Aorta (tissue), 5 donors: ENCODE measurements at places on chromosomes 16 and 17.

GRCh38 chr17:42188749-42189650 is 3.7 kb upstream of the HCRT start:
- peak; percentile 70 for DNase-seq

DNA sequence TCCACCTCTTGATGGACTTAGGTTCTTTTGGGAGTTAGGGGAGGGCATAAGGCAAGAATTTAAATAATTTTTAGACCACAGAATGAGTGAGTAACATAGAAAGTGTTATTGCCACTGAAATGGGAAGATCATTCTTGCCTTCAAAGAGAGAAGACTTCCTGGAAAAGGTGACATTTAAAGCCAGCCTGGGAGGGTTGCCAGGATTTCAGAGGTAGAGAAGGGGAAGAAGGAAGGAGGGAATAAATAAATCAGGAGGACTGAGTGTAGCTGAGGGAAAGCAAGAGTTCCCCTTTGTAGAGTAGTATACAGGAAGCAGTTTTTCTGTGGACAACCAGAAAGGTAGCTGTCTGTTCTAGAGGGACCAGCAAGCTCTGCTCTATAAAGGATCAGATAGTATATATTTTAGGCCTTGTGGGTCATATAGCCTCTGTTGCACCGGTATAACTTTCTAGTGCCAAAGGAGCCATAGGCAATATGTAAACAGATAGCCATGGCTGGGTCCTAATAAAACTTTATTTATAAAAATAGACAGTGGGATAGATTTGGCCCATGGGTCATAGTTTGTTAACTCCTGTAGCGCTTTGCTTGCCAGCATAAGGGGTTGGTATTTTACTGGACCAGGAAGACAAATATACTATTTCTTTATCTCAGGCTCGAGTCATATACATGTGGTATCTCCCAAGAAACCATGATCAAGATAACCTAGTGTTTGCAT is 147.2 kb upstream of the CACNG5 start:
- no peak for DNase-seq

- no peak for DNase-seq
Observed at GRCh38 chr16:65667011-65667578, 545.2 kb upstream of the CDH11 start.

GRCh38 chr16:81313701-81314602 is 810 bp upstream of the GAN start:
- no peak for DNase-seq

GRCh38 chr17:82486231-82487094 is 27.9 kb downstream of the NARF start:
- no peak for DNase-seq

- no peak for DNase-seq
Observed at GRCh38 chr17:64231567-64232141, 31.4 kb downstream of the TEX2 start.

GRCh38 chr17:80224683-80225082 is 4.5 kb downstream of the SLC26A11 start:
- DNase-seq = peak; percentile 61

- DNase-seq = no peak
Observed at GRCh38 chr16:78677181-78677731, 577.8 kb downstream of the WWOX start.

GRCh38 chr17:79627766-79628690 is 17.2 kb upstream of the RBFOX3 start:
- DNase-seq = peak; percentile 9

- peak; percentile 80 for DNase-seq
Observed at GRCh38 chr17:50203604-50204345, 2.3 kb upstream of the COL1A1 start.

- no peak for DNase-seq
Observed at GRCh38 chr17:74271281-74271680, 2.8 kb upstream of the DNAI2 start.

GRCh38 chr16:85359147-85359822 is 247.0 kb upstream of the CIBAR2 start:
- DNase-seq = no peak

GRCh38 chr16:58026705-58027160 is 1.2 kb downstream of the MMP15 start:
- peak; percentile 77 for DNase-seq

GRCh38 chr17:32386844-32387243 is 36.9 kb downstream of the ZNF207 start:
- DNase-seq = no peak

DNA sequence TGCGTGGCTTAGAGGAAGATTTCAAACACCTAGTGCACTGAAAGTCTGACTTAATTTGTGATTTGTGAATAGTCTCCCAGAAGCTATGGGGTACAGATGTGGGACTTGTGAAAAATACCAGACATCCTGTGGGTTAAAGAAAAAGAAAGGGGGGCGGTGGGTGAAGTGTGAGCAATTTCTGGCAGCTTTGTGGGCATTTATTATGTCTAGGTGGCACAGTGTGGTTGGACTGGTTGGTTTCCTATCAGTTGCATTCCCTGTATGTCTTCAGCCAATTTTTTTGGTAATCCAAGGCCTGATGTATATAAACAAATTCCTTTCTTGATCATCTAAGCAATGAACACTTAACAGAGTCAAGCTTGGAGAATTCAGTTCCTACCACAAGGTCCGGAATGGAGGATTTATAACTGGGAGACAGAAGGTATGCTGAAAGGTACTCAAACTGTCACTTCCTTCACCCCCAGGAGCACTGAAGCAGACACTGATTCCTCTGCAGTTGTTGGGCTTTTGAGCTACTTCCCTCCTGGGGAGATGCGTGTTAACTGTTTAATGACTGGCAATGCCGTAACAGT is 211.6 kb downstream of the WWOX start:
- DNase-seq = no peak

DNA sequence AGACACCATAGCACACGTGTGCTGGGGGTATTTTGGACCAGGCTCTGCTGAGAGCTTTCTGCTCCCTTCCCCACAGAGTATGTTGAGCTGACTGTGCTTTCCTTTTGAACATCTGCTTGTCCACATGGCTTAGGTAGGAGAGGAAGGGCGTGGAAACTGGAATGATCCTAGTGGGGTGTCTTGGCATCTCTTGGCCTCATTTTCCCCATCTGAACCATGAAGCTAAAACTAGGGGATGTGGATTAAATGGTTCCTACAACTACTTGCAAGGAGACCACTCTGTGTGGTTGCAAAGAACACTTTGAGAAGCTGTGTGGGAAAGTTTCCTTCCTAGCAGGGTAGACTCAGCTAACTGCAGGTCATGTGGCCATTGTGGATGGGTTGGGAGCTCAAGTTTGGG is 6.7 kb upstream of the NLRC5 start:
- peak; percentile 20 for DNase-seq

GRCh38 chr17:34307110-34307509 is 12.1 kb upstream of the CCL8 start:
- DNase-seq = no peak

DNA sequence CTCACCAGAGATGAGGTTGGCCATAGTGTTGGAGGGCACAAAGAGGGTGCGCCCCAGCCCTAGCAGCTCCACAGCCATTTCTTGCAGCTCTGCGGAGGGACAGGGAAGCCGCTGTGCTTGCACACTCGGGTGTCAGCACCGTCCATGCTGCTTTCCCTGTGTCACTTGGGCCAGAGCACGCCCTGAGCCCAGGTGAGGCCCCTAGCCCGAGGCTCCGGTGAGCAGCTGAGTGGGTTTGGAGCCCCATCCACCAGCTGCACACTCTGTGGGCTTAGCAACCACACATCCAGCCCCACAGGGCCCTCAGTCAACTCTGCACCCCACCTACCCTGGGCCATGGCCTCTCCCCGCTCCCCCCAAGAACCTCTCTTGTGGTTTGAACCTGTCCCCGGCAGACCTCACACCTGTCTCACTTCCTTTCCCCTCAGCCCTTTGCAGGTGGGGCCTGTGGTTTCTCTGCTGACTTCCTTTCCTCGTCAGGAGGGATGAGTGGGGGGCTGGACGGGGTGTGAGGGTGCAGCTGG is 20.7 kb downstream of the TMEM235 start:
- no peak for DNase-seq

- DNase-seq = no peak
Observed at GRCh38 chr17:17763136-17763535, 73.7 kb downstream of the SREBF1 start.

- DNase-seq = peak; percentile 49
Observed at GRCh38 chr17:82320140-82320840, 2.9 kb upstream of the CD7 start.

- DNase-seq = peak; percentile 11
Observed at GRCh38 chr16:66859397-66860068, 15.3 kb downstream of the CA7 start.

DNA sequence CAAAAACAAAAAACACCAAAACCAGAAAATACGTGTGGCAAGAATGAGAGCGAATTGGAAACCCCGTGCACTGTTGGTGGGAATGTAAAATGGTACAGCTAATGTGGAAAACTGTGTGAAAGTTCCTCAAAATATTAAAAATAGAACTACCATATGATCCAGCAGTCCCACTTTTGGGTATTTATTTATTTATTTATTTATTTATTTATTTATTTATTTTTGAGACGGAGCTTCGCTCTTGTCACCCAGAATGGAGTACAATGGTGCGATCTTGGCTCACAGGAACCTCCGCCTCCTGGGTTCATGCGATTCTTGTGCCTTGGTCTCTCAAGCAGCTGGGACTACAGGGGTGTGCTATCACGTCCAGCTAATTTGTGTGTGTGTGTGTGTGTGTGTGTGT is 29.5 kb upstream of the MAPK3 start:
- no peak for DNase-seq

GRCh38 chr17:64441772-64442540 is 7.0 kb upstream of the MILR1 start:
- DNase-seq = no peak

- DNase-seq = peak; percentile 32
Observed at GRCh38 chr17:48028736-48029135, 8.9 kb downstream of the COPZ2 start.

GRCh38 chr16:49994006-49994405 is 31.0 kb upstream of the CNEP1R1 start:
- DNase-seq = no peak

- DNase-seq = peak; percentile 92
Observed at GRCh38 chr17:78140169-78141051, 5.8 kb upstream of the C17orf99 start.

DNA sequence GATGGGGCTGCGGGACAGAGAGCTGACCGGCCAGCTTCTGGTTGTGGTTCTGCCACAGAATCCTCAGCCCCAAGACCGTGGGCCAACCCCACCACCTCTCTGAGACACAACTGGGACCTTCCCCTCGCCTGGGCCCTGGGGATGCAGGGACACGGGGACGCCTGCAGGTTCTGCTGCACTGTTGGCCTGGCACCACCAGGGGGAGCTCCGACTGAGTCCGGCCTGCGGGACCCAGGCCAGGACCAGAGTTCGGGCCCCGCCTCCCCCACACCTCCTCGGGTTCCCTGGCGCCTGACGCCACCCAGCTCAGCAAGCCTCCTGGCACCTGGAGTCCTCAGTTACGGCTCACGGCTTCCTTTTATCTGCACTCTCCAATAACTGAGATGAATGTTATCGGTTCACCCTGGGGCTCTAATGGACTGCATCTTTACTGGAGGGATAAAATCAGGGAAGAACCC is 27.3 kb downstream of the TBC1D16 start:
- DNase-seq = peak; percentile 95

GRCh38 chr16:68244481-68244902 is 681 bp upstream of the PLA2G15 start:
- DNase-seq = peak; percentile 48

- no peak for DNase-seq
Observed at GRCh38 chr16:10557750-10558149, 22.6 kb downstream of the EMP2 start.

DNA sequence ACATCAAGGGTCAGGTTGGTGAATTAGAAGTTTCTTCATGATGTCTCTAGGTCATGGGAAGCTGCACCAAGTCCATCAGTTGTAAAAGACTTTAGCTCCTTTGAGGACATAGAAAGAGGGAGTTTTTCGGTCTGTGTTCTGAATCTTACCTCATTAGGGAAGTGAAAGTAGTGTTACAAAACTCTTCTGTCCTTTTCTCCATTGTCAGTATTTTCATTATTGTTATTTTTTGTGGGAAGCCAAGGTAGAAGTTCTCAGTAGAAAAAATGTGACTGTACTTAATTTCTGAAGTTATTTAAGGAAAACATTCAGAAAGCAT is 24.2 kb downstream of the MAP3K3 start:
- DNase-seq = no peak

GRCh38 chr17:18084256-18084655 is 3.5 kb upstream of the DRG2 start:
- DNase-seq = no peak

DNA sequence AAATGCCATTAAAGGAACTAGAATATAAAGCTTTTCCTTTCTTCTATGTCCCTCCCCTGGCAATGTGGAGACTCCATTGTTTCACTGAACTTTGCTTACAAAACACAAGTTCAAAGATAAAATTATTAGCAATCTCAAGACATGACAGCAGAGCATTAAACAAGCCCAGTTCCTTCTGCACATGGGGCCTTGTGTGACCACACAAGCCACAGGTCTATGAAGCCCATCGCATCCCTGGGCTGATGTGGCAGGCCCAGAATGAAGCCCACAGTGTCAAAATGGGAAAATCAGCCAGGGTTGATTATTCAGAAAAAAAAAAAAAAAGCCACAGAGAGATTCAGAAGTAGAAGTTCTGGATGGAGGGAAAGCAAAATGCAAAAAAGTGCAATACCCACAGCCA is 12.9 kb upstream of the SLC39A11 start:
- DNase-seq = no peak

DNA sequence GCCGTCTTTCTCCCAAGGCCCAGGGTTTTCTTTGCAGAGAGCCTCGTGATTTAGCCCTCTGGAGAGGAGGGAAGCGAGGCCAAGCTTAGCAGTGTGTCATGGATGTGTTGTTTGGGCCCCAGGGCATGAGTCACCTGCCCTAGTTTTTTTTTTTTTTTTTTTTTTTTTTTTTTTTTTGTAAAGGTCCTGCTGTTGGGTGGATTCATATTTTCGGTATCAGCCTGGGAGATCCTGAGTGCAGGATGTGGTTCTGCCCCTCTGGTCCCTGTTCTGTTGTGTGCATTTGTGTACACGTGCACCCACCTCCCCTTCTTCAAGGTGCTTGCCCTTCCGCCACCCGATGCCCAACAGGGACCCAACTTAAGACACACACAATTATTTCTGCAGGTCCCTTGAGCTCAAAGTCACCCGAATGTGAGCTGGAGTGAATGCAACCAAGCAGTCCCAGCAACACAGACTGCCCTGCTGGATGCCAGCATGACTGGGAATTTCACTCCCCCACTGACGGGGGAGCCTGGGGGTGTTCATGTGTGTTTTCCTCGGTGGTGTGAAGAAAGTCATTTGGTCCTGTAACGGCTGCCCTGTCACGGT is 265.8 kb upstream of the TNRC6C start:
- DNase-seq = no peak
